Cortex of kidney (tissue), 1 donor: ENCODE measurements at places on chromosomes 3 and 15.

GRCh38 chr3:106839576-106840280 lies 537.5 kb upstream of the CCDC54 start:
- DNase-seq, result no peak

DNA sequence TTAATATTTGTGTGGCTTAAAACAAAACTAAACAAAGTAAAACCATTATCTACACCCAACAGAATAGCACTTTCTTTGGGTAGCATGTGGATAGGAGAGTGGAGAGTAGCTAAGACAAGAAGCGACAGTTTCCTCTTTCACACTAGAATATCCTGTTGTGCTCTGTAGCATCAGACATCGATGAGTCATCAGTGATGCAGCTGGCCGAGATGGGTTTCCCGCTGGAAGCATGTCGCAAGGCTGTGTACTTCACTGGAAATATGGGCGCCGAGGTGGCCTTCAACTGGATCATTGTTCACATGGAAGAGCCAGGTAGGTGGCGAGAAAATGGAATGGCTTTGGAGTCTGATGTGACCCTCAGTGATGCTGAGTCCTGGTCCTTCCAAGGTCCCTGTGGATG lies 108.1 kb downstream of the USP13 start:
- DNase-seq, result no peak

DNA sequence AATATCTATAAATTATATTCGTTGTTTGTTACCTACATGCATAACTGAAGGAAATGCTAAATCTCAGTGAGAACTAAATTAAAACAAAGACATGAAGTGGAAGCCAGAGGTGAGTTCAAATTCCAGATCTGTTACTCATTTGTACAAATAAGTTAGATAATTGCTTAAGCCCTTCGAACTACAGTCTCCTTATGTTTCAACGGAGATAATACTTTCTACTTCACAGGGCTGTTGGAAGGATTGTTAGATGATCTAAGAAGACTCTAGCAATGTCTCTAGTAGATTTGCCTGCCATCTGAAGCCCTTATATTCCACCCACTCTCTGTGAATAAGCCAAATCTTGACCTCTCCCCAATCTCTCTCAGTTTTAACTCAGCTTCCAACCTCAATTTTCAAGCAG lies 125.8 kb downstream of the P2RY1 start:
- DNase-seq, result no peak

DNA sequence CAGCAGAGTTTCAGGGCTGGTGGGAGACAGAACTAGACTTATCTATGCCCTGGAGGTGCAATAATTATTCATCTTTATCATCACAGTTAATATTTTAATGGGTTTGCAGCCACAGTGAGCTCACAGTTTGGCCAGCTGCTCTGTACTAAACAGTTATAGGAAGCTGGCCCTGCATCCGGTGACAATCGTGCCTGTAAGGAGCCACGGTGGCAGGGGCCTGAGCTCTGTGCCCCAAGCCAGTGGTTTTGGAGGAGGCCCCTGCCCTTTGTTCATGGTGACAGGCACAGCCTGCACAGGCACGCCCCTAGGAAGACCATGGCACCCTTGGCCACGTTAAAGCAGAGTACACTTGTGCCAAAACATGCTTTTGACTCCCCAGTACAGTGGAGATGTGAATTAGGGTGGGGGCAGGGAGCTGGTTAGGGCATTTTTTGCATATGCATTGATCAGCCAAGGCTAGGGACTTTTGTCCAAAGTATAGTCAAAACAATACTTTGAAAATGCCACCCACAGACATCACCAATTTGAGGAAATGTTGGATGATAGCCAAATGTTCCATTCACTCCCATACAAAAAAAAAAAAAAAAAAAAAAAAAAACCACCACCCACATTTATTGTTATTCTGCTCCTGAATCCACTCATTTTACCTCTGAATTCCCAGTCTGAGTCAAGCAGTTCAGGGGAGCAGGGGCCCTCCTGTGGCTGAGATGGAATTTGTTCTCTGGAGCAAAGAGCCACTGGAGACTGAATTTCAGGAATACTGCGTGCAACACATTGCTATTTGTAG lies 3.4 kb upstream of the RFTN1 start:
- DNase-seq, result no peak

GRCh38 chr3:136149667-136150066 lies 46.5 kb downstream of the MSL2 start:
- DNase-seq, result no peak

- DNase-seq, result no peak
Measured at GRCh38 chr3:27905625-27906024, 183.5 kb upstream of the EOMES start.

DNA sequence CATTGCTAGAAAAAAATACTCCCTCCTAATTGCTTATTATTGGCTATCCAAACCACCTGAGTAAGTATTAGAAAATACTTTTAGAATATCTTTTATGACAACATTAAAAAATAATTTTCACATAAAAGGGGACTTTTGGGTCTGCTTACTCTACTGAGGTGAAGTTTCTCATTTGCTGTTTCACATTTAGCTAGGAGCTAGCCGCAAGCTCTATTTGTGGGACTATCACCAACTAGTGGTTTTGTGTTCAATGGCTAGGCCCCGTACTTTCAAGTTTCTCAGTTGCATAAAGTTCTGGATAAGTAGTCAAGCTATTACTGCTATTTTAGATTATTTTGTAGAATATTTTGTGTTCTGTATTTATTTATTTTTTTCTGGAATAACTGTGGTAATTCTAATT lies 244.2 kb upstream of the SLITRK3 start:
- DNase-seq, result no peak

GRCh38 chr3:108661699-108662098 lies 72.2 kb downstream of the DZIP3 start:
- no peak for DNase-seq

DNA sequence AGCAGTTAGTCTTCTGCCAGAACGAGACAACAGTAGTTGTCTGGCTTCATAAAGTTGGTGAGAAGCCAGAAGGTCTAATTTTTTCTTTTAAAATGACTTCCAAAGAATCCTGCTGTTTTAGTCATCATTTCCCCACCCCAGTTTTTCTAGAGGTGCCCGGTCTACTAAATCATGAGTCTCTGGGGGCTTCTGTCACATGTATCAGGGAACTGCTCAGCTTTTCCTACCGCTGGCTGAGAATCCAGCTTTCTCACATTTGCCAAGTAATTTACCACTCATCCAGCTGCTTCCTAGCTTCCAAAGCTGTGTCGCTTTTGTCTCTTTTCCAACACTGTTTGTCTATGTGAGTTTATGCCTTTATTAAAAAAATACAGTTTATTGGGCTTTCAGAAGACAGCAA lies 183.3 kb downstream of the NSUN3 start:
- DNase-seq, result no peak

GRCh38 chr15:49860101-49860500 lies 239.3 kb downstream of the DTWD1 start:
- no peak for DNase-seq

DNA sequence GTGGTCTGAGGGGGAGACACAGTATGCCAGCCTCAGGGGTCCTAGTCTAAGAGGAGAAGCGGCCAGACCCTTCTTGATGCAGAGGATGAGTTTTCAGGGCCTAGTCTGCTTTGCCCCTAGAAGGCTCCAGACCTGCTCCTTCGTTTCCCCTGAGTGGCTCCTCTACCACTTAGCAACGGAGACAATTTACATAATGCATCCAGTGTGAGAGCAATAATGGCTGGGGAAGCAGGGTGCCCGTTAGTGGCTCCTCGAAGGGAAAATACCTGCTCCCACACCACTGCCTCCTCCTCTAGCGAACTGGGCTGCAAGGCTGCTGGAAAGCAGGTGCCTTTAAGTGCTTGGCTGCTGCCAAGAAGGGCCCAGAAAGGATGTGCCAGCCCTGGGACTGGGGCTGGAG lies 38.9 kb downstream of the CACNA2D2 start:
- no peak for DNase-seq

DNA sequence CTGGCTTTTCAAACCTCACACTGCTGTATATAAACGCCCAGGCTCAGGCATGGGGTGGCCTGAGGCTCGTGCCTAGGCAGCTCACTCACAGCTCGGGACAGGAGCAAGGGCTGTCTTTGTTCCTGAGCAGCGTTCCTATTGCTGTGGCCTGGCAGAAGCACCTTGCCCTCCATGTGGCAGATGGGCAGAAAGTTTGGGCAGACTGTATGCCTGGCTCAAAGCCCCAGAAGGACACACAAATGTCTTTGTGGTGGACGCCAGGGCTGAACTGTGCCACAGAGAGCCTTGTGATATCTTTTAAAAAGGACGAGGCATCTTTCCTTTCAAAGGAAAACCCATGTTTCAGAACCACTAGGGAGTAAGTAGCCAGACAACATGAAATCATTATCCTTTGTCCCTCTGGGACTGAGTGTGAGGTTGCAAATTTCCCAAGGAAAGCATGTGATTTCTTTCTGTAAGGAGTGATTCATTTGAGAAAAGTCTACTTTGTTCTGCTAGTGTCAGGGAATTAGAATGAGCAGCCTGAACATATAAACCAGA lies 29.3 kb upstream of the UBE2E1 start:
- no peak for DNase-seq

DNA sequence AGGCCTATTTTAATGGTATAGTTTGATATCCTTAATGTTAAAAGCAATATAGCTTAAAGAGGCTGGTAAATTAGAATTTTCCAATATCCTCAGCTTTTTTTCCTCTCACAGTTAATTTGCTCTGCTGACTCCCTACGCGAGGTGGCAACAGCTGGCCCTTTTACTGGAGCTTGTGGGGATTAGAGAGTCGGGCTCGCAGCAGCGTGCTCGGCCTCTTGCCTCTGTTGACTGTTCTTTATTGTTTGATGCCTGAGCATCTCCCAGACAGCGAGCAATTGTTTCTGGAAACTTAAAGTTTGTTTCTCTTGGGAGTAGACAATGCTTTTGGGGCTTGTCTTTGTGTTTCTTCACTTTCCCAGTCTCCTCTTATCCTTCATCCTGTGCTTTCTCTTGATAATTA lies 80.8 kb downstream of the OPA1 start:
- no peak for DNase-seq

GRCh38 chr3:127787571-127788365 lies 34.5 kb downstream of the MGLL start:
- no peak for DNase-seq

DNA sequence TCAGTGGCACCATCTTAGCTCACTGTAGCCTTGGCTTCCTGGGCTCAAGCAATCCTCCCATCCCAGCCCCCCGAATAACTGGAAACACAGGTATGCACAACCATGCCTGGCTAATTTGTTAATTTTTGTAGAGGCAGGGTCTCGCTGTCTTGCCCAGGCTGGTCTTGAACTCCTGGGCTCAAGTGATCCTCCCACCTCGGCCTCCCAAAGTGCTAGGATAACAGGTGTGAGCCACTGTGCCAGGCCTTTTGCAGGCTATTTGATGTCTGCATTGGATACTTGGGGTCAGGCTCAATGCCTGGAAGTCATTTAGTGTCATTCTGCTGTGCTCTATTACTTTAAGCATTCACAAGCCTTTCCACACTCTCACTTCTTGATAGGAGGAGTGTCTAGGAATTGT lies 17.6 kb downstream of the LIMD1 start:
- no peak for DNase-seq

DNA sequence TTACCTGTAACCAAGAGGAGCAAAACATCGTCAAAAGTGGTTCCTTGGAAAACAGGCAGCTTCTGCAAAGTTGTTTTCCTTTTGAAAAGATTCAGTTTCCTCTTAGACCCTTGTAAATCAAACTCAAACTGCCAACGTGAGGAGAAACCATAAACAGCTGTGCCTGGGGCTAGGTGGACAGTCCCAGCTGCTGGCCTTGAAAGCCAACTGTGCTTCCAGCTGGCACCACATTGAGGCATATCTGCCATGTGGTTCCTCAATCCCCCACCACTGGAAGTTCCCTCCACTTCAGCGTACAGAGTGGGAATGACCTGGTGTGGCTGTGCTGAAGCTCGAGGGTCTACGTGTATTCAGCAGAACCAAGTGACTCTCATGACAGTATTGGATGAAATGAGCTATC lies 40.9 kb downstream of the HRH1 start:
- DNase-seq, result no peak

DNA sequence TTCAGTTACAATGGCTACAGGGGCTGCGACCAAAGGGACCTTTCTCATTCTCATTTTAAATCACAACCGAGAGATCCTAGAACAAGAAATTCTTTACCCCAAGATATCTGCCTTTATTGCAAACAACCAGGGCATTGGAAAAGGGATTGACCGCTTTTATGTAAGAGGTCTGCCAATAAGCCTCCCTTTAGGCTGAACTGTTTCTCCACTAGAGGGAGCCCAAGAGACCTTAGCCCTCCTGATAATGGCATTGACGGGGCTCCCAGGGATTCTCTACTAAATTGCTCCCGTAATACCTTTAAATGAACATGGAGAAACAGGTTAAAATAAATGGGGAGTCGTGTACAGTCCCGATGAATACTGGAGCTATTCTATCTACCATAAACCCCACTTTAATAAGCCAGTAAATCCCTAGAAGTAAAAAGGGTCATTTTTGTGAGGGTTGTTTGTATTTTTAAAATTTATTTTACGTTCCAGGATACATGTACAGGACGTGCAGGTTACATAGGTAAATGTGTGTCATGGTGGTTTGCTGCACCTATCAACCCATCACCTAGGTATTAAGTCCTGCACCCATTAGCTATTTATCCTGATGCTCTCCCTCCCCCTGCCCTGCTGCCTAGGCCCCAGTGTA lies 7.5 kb upstream of the IGSF10 start:
- no peak for DNase-seq

DNA sequence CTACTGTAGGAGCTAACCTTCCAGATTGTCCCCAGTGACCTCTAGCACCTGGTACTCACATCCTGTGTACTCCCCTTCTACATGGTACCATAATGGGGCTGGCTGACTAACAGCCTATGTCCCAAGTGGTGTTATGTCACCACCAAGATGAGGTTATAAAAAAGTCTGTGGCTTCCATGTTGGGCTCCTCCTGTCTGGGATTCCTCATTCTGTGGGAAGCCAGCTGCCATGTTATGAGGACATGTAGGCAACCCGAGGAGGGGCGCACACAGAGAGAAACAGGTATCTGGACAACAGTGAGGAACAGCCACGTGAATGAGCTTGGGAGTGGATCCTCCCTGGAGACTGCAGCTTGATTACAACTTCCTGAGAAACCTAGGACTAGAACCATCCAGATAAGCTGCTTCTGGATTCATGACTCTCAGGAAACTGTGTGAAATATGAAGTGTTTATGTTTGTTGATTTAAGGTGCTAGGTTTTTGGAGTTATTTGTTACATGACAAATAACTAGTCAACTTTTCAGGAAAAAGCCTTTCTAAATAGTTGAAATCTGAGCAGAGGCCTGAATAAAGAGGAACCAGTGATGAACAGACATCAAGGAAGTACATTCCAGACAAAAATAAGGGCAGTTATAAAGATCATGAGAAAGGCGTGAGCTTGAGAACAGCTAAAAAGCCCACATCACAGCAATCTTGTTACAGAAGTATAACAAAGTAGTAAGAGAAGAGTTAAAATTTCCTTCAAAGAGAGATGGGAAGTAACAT lies 21.7 kb downstream of the GOLIM4 start:
- DNase-seq, result no peak

- no peak for DNase-seq
Measured at GRCh38 chr3:190973771-190974170, 111.3 kb upstream of the GMNC start.

GRCh38 chr15:57198654-57199291 lies 177.5 kb upstream of the CGNL1 start:
- DNase-seq, result no peak
